CD4-positive, alpha-beta T cell (primary cell): ENCODE measurements at places on chromosomes 3 and 15.

GRCh38 chr3:133037436-133037835, 755 bp upstream of the TMEM108 start:
- DNase-seq, result no peak

- DNase-seq, result no peak
Observed at GRCh38 chr15:63972801-63973200, 73.5 kb downstream of the DAPK2 start.

DNA sequence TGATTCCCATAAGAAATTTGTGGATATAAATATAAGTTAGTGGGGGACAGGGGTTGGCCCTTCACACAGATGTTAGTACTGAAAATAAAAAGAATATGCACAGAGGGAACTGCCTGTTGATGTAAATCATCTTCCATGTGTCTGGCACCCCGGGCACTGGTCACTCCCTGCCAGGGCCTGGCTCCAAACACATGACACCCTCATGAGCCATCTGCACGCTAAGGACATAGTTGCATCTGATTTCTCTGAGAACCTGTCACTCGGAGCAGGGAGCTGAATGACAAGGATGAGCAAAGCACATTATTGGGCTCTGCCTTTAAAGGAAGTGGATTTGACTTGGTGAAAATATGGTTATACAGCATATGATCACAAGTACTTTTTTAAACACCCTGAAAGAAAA, 66.2 kb upstream of the TSC22D2 start:
- DNase-seq, result no peak

GRCh38 chr3:14242490-14243311, 64.1 kb downstream of the LSM3 start:
- DNase-seq, result no peak
